ENCODE measurements at places on chromosomes 1 and 21.

- DNase-seq, result no peak
Observed at GRCh38 chr1:8483586-8483985, 165.7 kb downstream of the SLC45A1 start.

- DNase-seq, result no peak
Observed at GRCh38 chr1:180489976-180490375, 12.4 kb downstream of the ACBD6 start.

- no peak for DNase-seq
Observed at GRCh38 chr1:50710099-50710498, 250.0 kb downstream of the FAF1 start.

DNA sequence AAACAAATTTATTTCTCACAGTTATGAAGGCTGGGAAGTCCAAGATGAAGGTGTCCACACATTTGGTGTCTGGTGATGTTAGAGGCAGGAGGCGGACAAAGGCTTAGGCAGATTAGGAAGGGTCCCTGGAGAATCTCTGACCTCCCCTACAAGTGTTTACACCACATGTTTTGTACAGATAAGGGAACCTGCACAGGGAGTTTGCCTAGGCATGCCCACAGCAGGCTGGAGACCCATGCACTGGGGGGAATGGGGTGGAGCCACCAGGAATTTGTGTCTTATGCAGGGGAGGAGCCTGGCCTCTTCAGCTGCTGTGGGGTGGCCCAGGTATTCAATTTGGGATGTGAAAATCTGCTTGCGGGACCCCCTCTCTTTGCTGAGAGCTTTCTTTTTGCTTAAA is 131.3 kb downstream of the PATJ start:
- no peak for DNase-seq

DNA sequence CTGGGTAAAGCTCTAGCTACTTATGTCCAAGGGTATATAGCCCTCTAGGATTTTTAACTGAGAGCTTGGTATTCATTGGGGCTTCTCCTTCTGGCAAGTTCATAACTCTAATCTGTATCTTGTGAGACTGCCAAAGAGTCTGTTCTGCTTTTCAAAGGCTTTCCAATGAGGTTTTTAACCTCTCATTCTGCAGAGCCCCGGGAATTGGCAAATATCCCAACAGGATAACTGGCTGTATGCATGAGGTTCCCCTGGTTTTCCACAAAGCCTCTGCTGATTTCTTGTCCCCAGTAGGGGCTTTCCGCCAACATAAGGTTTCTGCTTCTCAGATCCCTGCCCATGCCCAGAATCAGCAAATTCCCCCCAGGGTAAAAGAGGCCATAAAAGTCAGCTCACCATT is 40.9 kb downstream of the RPL5 start:
- no peak for DNase-seq

- DNase-seq, result no peak
Observed at GRCh38 chr1:20693623-20694022, 24.2 kb downstream of the KIF17 start.

DNA sequence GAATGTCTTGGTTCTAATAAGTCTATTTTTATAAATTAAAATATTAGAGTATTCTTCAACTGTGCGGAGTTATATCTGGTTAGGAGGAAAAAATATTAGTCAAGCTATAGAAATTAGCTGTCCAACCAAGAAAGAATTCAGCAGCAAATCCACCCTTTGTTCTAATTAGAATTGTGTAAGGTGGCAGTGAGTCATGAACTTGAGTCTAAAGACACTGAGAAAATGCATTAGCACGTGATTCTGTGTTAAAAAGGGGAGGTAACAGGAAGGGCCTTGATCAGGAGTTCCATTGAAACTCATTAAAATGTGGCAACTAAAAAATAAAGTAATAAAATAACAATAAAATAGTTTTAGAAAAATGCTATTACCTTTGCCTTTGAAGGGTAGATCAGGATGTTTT is 398.2 kb upstream of the RGS18 start:
- DNase-seq, result no peak

GRCh38 chr21:46157396-46157986 is 2.1 kb upstream of the FTCD start:
- DNase-seq, result no peak

DNA sequence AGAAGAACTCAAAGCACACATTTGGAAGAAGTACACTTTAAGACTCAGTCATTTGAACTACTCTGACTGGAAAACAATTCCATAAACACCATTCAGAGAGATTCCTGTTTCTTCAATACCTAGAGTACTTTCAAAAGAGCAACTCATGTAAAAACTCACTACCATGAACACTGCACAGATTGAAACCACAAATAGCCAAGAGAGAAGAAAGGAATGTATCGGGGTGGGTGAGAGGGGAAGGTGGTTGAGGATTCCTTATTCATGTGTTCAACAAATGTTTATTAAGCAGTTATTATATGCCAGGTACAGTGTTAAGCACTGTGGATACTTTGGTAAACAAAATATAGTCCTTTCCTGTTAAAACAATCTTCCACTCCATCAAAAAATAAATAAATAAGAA is 64.7 kb downstream of the NRIP1 start:
- DNase-seq, result no peak

DNA sequence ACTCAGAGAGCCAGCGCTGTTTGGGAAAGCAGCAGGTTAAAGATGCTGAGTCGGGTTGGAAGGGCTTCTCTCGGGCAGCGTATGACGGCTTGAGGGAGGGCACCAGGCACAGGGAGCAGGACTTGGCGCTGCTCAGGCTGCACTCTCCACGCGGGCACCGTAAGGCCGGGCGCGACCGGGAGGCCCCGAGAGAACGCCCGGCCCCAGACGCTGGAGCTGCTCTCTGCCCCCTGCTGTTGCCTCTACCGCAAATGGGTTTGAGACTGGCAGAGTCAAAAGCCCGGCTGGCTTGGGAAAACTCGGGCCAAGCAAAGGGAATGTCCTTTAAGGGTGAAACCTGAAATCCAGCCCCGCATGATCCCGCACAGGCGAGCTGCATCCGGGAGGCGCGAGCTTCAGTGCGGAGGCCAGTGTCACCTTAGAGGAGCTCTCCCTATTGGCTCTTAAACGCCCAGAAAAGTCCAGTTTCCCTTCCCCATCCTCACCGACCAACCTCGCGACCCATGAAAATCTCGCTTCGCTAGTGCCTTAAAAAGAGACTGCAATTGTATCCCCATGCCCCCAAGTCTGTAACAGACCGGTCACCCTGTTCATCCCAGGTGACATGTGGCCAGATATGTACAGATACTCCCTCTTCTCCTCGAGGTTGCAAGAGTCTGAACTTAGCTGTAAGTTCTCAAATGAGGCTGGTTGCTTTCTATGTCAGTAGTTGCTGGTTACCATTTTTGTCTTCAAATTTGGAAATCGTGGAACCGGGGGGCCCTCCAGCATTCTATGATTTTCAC is 1.1 kb downstream of the PRRX1 start:
- no peak for DNase-seq

DNA sequence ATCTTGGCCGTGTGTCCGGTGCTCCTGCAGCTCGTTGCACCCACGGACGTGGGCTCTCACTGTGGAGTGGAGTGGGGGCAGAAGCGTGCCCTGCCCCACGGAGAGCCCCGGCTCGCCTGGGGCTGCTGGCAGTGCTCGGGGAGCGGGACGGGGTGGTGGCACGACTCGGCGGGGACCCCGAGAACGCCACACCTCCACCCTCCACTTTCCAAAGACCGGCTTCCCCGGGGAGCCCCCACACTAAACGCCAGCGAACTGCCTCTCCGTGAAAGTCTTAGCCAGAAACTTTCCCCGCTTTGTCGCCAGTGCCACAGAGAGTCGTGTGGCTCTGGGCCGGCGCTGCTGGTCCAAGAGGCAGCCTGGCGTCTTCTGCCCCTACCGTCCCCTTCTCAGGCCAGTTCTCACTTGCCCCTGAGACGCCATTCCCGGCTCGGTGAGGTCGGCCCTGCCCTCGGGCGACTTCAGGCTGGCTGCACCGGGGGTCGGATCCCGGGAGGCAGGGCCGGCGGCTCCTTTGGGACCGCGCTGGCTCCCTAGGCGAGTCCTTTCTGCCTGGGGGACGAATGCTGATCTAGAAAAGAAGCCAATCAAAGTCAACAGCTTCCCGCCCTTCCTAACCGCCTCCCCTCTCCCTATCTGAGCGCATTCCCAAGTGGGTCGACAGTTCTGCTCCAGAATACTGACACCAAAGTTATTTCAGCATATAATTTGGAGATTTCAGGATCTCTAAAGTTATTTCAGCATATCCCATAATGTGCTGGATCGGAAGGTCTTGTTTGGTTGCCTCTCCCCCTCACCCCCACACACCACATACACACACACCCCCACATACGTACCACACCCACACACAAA is 2.6 kb upstream of the SAMD13 start:
- no peak for DNase-seq

DNA sequence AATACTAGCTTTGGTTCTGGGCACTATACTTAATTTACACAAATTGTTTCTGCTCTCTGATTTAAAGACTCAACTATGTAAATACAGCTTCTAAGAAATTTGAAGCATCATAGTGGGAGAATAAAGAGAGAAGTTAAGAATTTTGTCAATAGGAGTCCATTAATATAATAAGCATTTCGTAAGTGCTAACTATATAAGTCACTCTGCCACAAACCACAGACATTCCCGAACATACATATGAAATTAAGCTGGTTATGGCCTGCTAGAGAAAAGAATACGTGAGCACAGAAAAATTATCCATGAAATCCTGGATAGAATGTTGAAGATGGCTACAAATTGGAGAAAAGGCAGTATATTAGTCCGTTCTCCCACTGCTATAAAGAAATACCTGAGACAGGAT is 526.2 kb downstream of the MRPL39 start:
- no peak for DNase-seq

DNA sequence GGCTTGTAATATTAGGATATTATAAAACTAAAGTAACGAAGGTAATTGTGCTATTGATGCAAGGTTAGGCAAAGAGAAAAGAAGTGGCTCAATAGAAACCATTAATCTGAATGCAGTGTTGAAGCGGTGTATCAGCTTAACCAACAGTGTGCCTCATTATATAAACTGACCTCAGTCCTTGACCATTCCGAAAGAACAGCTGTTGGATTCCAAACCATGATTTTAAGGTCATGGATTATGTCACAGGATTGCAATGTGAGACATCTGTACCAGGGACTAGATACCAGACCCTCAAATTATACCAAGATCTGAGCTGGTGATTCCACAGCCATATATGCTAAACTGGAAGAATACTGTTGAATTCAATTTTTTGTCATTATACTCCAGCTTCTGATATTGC is 134.2 kb upstream of the HP1BP3 start:
- no peak for DNase-seq

GRCh38 chr1:215264649-215265048 is 182.1 kb downstream of the KCNK2 start:
- no peak for DNase-seq

- no peak for DNase-seq
Observed at GRCh38 chr1:151342569-151342968, 4.5 kb downstream of the RFX5 start.

DNA sequence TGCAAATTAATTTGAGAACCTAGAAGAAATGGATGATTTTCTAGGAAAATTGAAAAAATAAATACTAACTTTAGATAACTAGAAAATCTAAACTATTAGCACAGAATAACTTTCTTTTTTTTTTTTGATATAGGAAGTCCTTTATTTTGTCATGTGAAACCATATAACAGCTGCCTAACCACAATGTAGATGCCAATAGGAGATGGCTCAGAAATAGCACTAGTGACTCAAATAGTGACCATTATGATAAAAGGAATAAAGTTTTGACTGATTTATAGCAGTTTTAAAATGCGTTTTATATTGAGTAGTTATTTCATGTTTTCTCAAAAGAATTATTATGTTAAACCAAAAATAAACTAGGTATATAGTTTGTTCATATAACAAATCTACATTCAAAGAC is 158.0 kb upstream of the CACYBP start:
- no peak for DNase-seq

All from activated naive CD4-positive, alpha-beta T cell (primary cell).